Islet precursor cell (in vitro differentiated cells): ENCODE measurements at places on chromosomes 11 and 22.

- DNase-seq: no peak
These were observed 278.0 kb upstream of the PLET1 start for GRCh38 chr11:112538534-112539280.

DNA sequence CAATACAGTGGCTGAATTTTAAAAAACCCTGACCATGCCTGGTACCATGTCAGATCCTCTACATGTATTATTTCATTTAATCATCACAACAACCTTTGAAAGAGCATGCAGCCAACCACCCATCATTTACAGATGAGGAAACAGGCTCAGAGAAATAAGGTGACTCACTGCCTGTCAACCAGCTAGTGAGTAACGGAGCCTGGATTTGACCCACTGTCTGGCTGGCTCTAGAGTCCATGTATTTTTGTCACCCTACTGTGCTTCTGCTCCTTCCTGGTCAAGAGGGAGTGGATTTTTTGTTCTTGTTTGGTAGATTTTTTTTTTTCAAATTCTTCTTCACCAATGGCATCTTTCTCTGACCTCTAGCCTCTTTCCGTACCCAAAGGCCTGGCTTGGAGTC is 77.4 kb downstream of the CWC15 start:
- no peak for DNase-seq

- peak; percentile 79 for DNase-seq
These were observed at the start of gene PLCB3 for GRCh38 chr11:64251016-64251752. Gene PLCB3, plus strand, starts transcription at chr11:64251530. Its CDS starts 120 bp downstream, at chr11:64251650.

DNA sequence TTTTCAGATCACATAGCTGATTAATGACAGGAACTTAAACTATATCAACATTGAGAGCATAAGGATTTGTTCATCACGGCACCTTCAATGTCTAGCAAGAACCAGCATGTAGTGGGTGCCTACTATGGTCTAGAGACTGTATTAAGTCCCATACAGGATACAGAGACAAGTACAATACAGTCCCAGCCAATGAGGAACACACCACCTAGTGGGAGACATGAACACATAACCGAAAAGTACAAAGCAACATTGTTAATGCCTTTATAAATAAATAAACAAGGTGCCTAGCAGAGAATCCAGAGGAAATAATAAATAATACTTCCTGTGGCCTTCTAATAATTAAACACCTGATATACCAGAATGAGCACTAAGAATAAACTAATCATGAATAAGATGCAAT is 87.7 kb upstream of the OPCML start:
- peak; percentile 38 for DNase-seq

GRCh38 chr22:27228771-27229170 is 571.4 kb downstream of the MIAT start:
- DNase-seq: no peak

DNA sequence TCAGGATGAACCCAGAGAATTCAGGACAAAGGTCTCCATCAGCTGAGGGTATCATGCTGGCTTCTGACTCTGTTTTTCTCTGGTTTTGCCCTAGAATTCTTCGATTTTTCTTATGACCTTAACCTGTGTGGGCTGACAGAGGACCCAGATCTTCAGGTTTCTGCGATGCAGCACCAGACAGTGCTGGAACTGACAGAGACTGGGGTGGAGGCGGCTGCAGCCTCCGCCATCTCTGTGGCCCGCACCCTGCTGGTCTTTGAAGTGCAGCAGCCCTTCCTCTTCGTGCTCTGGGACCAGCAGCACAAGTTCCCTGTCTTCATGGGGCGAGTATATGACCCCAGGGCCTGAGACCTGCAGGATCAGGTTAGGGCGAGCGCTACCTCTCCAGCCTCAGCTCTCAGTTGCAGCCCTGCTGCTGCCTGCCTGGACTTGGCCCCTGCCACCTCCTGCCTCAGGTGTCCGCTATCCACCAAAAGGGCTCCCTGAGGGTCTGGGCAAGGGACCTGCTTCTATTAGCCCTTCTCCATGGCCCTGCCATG is 16.8 kb downstream of the SERPING1 start:
- no peak for DNase-seq

- no peak for DNase-seq
These were observed 215.7 kb upstream of the FOLH1 start for GRCh38 chr11:49424136-49424535.

GRCh38 chr11:23212807-23213206 is 352.5 kb upstream of the CCDC179 start:
- DNase-seq: no peak

- no peak for DNase-seq
These were observed 2.7 kb upstream of the HBG2 start for GRCh38 chr11:5257296-5257695.

DNA sequence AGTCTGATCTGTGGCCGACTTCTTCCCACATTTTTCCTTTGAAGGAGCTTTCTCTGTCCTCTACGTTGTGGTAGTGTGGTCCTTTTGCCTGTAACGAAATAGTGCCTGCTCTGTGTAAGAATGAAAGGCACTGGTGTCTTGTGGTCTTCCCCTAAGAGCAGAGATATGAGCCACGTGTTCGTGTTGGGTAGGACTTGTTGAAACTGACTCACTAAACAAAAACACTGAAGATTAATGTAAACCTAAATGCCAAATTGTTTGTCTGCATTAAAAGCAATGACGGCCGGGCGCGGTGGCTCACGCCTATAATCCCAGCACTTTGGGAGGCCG is 10.1 kb upstream of the RPS3 start:
- no peak for DNase-seq

- DNase-seq: no peak
These were observed 105.2 kb downstream of the KCNQ1 start for GRCh38 chr11:2549876-2550605.

- DNase-seq: no peak
These were observed 22.5 kb downstream of the SUN2 start for GRCh38 chr22:38733329-38733723.

GRCh38 chr22:27903805-27904473 is 15.1 kb downstream of the PITPNB start:
- no peak for DNase-seq
